Pericardium fibroblast (primary cell): ENCODE measurements at places on chromosomes 6 and 20. TPM values are rescaled to one million over a fixed set of nuclear protein-coding genes. Genes with fewer than 3 reads are reported as not detected.

The IL17A gene
- total RNA-seq: not detected in 2 replicates

The PRKN gene
- total RNA-seq: 0.68 and 1.8 TPM in 2 replicates

The FAM83D gene
- 4.4 and 6.6 TPM in 2 replicates for total RNA-seq

The MACROD2 gene
- 0.12 TPM in 1 of 2 replicates, not detected in the other for total RNA-seq

The ARHGAP18 gene
- total RNA-seq: 9.4 and 10.0 TPM in 2 replicates

The APOM gene
- total RNA-seq: 0.51 and 3.2 TPM in 2 replicates

The AHI1 gene
- total RNA-seq: 7.1 and 8.7 TPM in 2 replicates

The DEF6 gene
- 0.70 and 2.5 TPM in 2 replicates for total RNA-seq

The SALL4 gene
- total RNA-seq: 0.09 TPM in 1 of 2 replicates, not detected in the other

The TNXB gene
- 108 and 240 TPM in 2 replicates for total RNA-seq

The CFAP206 gene
- total RNA-seq: 0.12 TPM in 1 of 2 replicates, not detected in the other

The GNAS-AS1 gene
- 0.47 TPM in 1 of 2 replicates, not detected in the other for total RNA-seq

The VSX1 gene
- total RNA-seq: not detected in 2 replicates

The SYCP2 gene
- 0.47 TPM in 1 of 2 replicates, not detected in the other for total RNA-seq

The BTBD3 gene
- total RNA-seq: 11.1 and 15.5 TPM in 2 replicates

The FRK gene
- 0.26 and 1.2 TPM in 2 replicates for total RNA-seq

The MOG gene
- not detected in 2 replicates for total RNA-seq

The ULBP2 gene
- total RNA-seq: 0.94 and 4.8 TPM in 2 replicates

The KCNQ5 gene
- 0.17 and 1.2 TPM in 2 replicates for total RNA-seq

The OPN5 gene
- total RNA-seq: not detected in 2 replicates

The GJA10 gene
- not detected in 2 replicates for total RNA-seq

The BNIP5 gene
- not detected in 2 replicates for total RNA-seq

The TTLL9 gene
- total RNA-seq: not detected in 2 replicates

The SEL1L2 gene
- not detected in 2 replicates for total RNA-seq

The TMEM74B gene
- total RNA-seq: not detected in 2 replicates

The PKIB gene
- total RNA-seq: 0.26 and 2.6 TPM in 2 replicates

The LRRC1 gene
- total RNA-seq: 0.94 and 2.5 TPM in 2 replicates

The HAO1 gene
- total RNA-seq: not detected in 2 replicates

The PRL gene
- not detected in 2 replicates for total RNA-seq

The HRH3 gene
- not detected in 2 replicates for total RNA-seq

The LPA gene
- total RNA-seq: not detected in 2 replicates

The RIMS1 gene
- total RNA-seq: not detected in 2 replicates

The KCNK15 gene
- total RNA-seq: 1.5 and 2.0 TPM in 2 replicates

The PARD6B gene
- 0.43 and 0.82 TPM in 2 replicates for total RNA-seq
